Dermis lymphatic vessel endothelial cell (primary cell): ENCODE measurements at places on chromosomes 12 and 14. TPM values are rescaled to one million over a fixed set of nuclear protein-coding genes. Genes with fewer than 3 reads are reported as not detected.

The SLC39A5 gene
- total RNA-seq: 0.09 TPM in 1 of 2 replicates, not detected in the other

The ARHGDIB gene
- total RNA-seq: 10.5 and 35.4 TPM in 2 replicates

The AACS gene
- 15.3 and 19.8 TPM in 2 replicates for total RNA-seq

The RBM23 gene
- total RNA-seq: 49.2 and 55.0 TPM in 2 replicates

The TMEM253 gene
- total RNA-seq: 0.09 and 0.11 TPM in 2 replicates

The TAS2R9 gene
- 0.09 and 0.11 TPM in 2 replicates for total RNA-seq

The TBX5 gene
- total RNA-seq: not detected in 2 replicates

The PPTC7 gene
- 7.7 and 8.6 TPM in 2 replicates for total RNA-seq

The PRB2 gene
- total RNA-seq: not detected in 2 replicates

The GALNT8 gene
- total RNA-seq: 0.09 and 0.11 TPM in 2 replicates

The MYO1H gene
- not detected in 2 replicates for total RNA-seq

The HOXC11 gene
- total RNA-seq: 0.11 TPM in 1 of 2 replicates, not detected in the other

The TMEM179 gene
- total RNA-seq: not detected in 2 replicates
